ENCODE measurements at places on chromosomes 2 and 18.
A peak's percentile ranks its signal among the peaks of the same experiment; 100 is the strongest.

DNA sequence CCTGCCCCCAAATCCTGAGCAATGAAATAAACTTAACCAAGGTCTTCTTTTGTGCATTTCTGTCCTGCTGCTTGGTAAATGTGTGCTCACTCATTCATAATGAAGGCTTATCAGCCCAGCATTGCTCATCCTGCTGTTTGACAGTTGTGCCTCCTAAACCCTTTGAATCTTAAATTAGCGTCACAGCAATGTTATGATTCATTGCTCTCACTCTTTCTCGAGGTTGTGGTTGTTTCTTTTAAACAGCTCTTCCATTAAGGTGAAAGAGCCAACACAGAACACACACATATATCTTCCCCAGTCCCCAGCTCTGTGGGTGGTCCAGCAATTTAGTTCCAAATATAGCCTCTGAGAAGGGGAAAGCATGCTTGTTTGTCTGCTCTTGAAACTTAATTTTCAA is 84.0 kb downstream of the EVA1A start:
- no peak for DNase-seq

GRCh38 chr2:211867845-211868451 is 670.7 kb downstream of the ERBB4 start:
- DNase-seq, result no peak

- no peak for DNase-seq
Observed at GRCh38 chr18:63823516-63824219, 48.5 kb downstream of the SERPINB7 start.

DNA sequence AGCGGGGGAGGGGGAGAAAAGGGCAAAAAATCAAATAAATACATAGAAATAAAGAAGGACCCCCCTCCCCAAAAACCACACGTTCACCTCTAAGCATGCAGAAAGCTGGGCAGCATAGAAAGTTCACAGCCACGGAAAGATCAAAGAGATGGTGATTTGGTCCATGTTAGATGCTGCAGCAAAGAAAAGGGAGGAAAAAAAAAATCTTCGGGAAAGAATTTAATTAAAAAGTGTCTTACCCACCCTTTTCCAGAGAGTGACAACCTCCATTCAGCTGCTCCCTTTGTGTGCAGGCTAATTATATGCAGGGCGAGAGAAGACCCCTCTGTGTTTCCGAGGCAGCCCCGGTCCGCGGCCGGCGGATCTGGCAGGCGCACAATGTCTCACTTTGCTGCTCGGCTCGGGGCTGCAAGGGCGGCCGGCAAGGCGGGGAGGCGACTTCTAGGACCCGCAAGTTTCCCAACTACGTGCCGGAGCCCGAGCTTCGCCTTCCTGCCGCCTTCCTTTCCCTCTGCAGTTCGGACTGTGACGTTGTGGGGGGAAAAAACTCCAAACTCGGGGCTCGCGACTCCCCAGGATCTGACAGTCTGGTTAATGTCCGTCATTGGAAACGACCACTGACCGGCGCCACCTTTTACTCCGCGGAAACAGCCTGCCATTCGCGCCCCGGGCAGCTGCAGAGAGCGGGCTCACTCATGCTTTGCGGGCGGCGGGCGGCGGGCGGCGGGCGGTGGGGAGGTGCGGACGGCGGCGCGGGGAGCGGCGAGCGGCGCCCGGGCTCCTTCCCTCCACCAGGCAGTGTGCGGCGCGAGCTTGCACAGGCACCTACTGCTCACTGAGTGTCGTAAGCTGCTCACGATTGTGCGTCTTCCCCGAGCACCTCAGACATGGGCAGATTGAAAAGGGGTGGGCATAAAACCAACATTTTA is at the start of gene LRRTM1:
Gene LRRTM1 (minus strand): TSS at position 844 of the 929 bp plus-strand sequence. CDS start 933 bp downstream, outside the sequence.
- DNase-seq, result no peak

- no peak for DNase-seq
Observed at GRCh38 chr2:170771421-170771937, 1.3 kb downstream of the ERICH2 start.

GRCh38 chr2:88016960-88017779 is 823 bp upstream of the RNU2-63P start:
- DNase-seq, result peak; percentile 50

DNA sequence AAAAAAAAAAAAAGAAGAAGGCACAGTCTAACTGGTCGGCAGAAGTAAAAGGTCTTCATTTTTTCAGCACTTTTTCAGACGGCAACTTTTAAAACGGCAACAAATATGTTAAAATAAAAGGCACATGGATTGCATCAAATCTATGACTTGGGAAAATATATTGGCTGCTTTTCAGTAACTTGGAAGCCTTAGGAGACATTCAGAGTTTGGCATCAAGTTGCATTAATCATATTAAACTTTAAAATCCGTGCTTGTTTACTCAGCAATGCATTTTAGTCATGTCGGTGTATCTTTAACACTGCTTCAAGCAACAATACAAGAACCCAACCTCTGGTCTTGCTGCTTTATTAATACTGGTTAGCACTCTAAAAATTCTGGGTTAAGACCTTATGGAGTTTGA is 111.1 kb downstream of the MEP1B start:
- DNase-seq, result no peak

Data from NK-92 treated with Interleukin-12 subunit alpha and Interleukin-12 subunit beta, amount 100 ng/mL, for 24 hours (cell line).